ENCODE measurements at places on chromosomes 1 and 21.
A peak's percentile ranks its signal among the peaks of the same experiment; 100 is the strongest.

- no peak for DNase-seq
Measured at GRCh38 chr1:24558902-24559791, 3.3 kb downstream of the NCMAP start.

- DNase-seq = no peak
Measured at GRCh38 chr1:147834181-147834580, 68.4 kb upstream of the GJA8 start.

DNA sequence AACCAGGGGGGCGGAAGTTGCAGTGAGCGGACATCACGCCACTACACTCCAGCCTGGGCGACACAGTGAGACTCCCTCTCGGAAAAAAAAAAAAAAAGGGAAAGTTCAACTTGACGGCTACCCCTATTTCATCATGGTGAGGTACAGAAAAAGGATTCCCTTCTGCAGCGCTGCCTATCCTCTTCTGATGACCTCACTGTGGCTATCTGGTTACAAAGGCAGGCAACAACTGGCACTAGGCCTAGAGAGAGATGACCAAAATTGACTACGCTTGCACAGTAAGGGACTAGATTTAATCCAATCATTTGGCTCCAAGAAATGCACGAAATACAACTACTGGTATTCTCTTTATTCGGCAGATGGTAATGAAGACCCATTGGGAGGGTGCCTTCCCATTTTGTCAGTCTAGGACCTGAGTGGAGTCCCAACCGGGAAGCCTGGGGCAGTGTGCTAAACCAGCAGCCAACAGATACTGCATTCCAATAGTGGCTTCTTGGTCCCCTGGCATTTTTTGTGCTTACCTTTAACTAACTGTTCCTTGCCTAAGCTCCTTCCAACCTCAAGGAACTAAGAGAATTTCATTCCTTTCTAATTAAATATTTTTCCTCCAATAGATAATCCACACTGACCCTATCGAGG lies 36.6 kb downstream of the ITPKB start:
- no peak for DNase-seq

GRCh38 chr1:53071167-53071865 lies 9.3 kb downstream of the PODN start:
- DNase-seq = no peak

- DNase-seq = no peak
Measured at GRCh38 chr1:46749921-46750404, 31.0 kb upstream of the EFCAB14 start.

GRCh38 chr1:232937741-232938375 lies 12.6 kb upstream of the NTPCR start:
- no peak for DNase-seq

GRCh38 chr21:36171741-36172331 lies 15.2 kb downstream of the DOP1B start:
- DNase-seq = no peak

DNA sequence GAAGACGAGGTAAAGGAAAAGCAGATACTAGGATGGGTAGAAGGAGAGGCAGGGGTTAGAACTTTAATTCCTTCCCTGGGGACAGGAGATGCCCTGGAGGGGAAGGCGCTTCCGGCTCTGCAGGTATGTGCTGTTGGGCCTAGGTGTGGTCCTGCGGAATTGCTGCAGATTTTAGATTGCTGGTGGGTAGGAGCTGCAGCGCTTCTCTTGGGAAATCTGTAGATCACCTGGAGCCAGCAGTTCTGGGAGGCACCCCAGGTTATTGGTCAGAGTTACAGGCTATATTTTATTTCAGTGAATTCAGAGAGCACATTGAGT lies 1.1 kb downstream of the MGST3 start:
- DNase-seq = peak; percentile 28

- DNase-seq = no peak
Measured at GRCh38 chr1:222586842-222587241, 2.9 kb downstream of the TAF1A start.

DNA sequence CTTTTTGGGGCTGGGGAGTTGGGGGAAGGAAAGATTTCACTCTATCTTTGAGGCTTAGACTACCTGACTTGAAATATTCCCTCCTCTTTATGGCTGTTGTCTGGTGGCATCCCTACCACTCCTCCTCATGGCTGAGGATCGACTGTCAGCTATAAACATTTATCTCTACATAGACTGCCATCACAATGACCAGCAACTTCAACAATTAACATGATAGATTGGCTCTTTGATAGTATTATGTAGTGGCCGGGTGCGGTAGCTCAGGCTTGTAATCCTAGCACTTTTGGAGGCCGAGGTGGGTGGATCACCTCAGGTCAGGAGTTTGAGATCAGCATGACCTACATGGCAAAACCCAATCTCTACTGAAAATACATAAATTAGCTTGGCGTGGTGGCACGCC lies 72.4 kb downstream of the GABPA start:
- DNase-seq = no peak

Data from NCI-H345 (cell line).